Choroid plexus epithelial cell (primary cell): ENCODE measurements at places on chromosomes 16 and 17.
A peak's percentile ranks its signal among the peaks of the same experiment; 100 is the strongest.

DNA sequence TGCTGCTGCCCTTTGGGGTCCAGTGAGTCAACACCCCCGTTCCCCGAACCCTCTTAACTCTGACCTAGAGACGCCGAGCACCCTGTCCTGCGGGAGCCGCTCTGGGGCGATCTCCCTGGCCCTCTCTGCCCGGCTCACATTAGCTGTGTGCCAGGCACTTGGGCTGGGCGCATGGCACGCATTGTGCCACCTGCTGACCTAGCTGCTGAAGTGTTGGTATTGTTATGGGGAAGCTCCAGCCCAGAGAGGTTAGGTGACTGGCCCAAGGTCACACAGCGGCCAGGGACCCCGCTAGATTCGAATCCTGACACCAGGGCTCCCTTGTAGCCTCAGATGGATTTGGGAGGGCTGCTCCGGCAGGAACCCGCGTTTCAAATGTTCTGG is 1.1 kb downstream of the HSD17B1 start:
- no peak for DNase-seq

- no peak for DNase-seq
Observed at GRCh38 chr17:30241051-30241450, 5.6 kb upstream of the SLC6A4 start.

- no peak for DNase-seq
Observed at GRCh38 chr17:70091696-70092095, 16.7 kb downstream of the KCNJ16 start.

DNA sequence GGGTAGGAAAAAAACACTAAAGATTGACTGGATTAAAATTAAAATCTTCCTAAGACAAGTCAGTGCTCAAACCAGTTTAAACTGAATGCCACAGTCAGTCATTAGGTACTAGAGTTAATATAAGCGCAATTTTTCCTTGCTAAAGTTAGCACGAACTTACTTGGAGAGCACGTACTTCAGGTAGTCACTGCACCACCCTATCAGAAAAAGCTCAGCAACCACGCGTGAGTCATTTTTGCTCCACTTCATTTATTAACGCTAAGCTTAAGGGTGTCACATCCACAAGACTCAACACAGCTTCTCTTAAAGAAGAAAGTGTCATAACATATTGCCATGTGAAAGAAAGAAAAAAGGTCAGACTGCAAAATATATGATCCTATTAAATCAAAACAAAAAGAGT is 53.1 kb downstream of the TEX2 start:
- no peak for DNase-seq

DNA sequence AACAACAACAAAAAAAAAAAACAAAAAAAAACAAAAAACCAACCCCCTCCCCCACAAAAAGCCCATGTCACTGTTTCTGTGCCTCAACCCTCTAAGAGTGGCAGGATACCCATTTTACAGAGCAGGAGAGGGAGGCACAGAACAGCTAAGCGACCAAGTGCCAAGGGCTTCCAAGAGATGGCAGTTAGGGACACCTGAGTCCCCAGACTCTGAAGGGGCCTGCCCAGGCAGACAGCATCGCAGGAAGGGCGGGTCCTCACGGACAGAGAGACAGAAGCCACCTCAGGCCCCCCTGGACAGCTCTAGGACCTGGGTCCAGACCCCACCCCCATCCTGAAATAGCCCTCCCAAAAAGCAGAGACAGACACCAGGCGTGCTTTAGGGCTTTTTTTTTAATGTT is 21.6 kb upstream of the CPSF4L start:
- no peak for DNase-seq

DNA sequence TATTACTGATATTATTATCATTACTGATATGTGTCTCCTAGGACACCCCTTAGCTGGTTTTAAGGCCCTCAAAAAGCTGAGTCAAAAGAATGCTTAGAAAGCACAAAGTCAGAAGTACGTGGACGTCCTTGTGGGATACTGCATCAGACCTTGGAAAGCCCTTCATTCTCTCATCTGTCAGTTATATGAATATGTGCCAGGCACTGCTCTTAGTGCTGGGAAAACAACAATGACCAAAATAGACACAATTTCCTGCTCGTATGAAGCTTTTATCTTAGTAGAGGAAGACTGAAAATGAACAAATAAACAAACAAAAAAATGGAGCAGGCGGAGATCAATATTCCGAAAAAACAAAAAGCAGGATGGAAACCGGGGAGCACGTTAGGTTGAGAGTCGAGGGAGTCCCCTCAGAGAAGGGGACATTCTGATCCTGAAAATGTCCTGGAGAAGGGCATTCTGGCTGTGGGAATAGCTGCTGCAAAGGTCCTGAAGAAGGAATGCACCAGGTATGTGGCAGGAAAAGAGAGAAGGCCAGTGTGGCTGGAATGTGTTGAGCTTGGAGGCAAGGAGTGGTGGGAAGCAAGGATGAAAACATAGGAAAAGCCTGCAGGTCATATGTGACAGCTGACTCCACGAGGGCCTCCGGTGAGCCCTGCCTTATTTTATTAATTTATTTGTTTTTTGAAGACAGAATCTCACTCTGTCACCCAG is 15.5 kb upstream of the TMEM94 start:
- peak; percentile 53 for DNase-seq

DNA sequence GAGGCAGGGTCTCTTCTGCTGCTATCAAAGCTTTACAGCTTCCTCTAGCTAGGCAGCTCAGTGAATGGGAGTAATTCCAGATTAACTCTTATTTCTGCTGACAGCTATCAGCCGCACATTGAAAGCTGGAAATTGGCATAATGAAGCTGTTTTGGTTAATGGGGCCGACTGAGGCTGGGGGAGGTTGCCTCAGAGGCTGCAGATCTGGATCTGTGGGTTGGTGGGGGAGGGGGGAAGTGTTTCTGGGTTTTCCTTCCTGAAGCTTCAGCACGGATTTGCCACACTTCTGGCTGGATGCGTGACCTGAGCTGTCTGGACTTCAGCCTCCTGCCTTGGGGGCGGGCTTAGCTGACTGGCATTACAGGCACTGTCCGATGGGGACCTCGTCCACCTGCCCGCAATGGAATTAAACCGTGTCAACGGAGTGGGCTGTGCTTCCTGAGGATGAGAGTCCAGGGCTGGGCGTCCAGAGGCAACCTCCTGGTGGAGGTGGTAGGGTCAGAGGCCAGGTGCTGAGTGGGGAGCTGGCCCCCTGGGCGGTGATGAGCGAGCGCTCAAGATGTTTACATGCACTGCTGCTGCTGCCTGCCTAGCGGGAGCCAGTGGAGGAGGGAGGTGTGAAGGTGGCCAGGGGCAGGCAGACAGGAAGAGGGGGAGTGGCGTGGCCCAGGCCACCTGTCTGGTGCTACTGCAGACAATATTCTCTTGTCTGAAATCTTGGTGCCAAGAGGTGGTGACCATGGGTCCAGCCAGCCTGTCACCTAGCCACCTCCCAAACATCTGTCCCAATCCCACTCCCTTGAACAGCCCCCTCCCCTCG is 6.7 kb upstream of the ABCC3 start:
- no peak for DNase-seq

GRCh38 chr17:16322636-16323035 is 30.6 kb downstream of the CENPV start:
- DNase-seq, result peak; percentile 95

DNA sequence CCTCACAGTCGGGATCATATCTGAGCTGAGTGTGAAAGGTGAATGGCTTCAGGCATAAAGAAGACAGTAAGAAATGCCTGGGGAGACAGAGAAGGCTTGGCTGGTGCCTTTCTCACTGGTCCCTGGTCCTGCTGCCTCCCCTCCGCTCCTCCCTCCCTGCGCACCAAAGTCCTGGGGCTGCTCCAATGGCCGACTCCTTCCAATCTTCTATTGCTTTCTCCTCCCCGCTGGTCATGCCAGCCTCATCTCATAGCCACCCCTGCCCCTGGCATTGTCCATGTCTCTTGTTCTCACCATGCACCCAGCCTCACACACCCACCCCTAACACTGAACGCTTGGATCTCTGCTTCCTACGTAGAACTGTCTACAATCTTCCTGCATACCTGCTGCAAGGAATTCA is 18.0 kb downstream of the TLE7 start:
- DNase-seq, result no peak

DNA sequence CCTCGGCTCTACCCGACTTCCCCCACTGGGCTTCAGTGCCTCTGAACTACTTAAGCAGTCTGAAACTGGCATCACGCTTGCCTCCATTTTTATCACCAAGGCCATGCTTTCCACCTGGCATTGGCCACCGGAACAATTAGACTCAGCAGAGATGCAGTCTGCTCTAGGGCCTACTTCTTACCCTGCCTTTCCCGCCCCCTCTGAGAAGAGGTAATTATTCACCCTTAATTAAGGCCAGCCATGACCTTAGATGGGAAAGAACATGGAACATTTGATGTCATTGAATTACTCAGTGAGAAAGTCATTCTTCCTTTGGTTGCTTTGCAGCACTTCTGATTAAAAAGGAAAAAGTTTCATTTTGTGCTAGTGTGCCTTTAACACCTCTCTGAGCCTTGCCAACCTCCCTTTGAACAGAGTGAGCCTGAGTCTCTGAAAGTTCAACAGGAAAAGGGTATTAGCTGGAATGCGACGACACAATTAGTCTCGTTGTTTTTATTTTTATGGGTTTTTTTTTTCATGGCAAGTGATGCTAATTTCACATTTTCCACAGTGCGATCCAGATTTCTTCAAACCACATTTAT is 60.9 kb upstream of the TNRC6A start:
- peak; percentile 28 for DNase-seq

DNA sequence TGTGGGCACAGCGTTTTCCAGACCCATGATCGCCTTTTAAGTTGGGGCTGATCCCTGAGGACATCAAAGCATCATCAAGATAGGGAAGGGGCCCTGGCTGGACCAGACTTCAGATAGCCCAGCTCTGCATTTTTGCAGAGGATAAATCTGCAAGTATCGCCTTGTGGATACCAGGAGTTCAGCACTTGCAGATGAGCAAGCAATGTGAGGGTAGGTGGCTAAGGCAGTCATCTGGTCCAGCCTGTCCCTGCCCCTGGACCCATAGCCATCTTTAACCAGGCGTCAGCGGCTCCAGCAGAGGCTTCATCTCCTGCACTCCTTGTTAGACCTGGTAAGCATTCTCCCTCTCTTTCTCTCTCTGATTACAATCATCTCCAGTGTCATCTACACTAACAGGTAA is 9.0 kb upstream of the MRPS23 start:
- DNase-seq, result no peak

GRCh38 chr16:74724820-74725549 is 24.3 kb upstream of the MLKL start:
- peak; percentile 76 for DNase-seq

- peak; percentile 100 for DNase-seq
Observed at GRCh38 chr17:42609182-42609813, at the start of the genes RETREG3 and TUBG1. Gene RETREG3 (minus strand): TSS chr17:42609374. CDS start chr17:42609324, 50 bp downstream. Gene TUBG1 (plus strand): TSS chr17:42609683. CDS start chr17:42609738, 55 bp downstream.

GRCh38 chr17:14299280-14300141 is 1.4 kb upstream of the HS3ST3B1 start:
- DNase-seq, result peak; percentile 72

- no peak for DNase-seq
Observed at GRCh38 chr16:2278956-2279800, 11.3 kb upstream of the RNPS1 start.

DNA sequence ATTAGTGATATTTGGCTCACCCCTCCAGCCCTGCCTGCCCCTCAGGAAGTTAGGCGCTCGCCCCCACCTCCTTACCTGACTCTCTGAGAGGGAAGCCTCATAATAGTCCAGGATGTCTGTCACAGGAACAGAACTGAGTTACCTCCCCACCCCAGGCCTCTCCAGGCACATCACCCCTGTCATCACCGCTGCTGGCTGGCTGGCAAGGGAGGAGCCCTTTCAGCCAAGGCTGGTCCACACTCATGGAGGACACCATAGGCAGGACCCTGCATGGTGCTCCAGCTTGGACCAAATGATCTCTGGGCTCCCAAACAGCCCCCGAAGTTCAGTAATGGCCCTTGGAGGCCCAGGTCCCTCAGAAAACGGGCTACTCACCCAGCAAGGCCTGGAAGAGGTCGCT is 1.5 kb downstream of the DLG4 start:
- DNase-seq, result no peak

- DNase-seq, result no peak
Observed at GRCh38 chr17:19747159-19747719, 859 bp downstream of the ALDH3A1 start.

- DNase-seq, result peak; percentile 28
Observed at GRCh38 chr17:36182176-36183000, 6.0 kb upstream of the TBC1D3B start.

- no peak for DNase-seq
Observed at GRCh38 chr16:80652441-80652840, 111.6 kb downstream of the DYNLRB2 start.
